ENCODE measurements at places on chromosomes 11 and 22.

DNA sequence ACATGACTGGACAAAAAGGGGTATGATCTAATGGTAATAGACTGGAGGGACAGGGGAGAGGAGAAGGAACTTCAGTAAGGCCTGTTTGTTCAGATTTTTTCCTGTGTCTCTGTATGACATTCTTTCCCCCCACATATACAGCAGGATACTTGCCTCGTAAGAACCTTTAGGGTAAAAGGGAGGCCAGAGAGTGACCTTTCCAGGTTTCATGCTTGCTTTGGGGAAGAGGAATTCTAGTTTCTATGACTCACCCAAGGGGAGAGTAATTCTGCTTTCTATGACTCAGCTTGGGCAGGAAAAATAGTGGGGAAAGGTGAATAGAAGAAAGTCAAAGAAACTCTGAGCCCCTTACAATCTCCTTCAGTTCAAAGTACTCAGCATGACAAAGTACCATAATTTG, 457.0 kb downstream of the DLG2 start:
- no peak for DNase-seq

DNA sequence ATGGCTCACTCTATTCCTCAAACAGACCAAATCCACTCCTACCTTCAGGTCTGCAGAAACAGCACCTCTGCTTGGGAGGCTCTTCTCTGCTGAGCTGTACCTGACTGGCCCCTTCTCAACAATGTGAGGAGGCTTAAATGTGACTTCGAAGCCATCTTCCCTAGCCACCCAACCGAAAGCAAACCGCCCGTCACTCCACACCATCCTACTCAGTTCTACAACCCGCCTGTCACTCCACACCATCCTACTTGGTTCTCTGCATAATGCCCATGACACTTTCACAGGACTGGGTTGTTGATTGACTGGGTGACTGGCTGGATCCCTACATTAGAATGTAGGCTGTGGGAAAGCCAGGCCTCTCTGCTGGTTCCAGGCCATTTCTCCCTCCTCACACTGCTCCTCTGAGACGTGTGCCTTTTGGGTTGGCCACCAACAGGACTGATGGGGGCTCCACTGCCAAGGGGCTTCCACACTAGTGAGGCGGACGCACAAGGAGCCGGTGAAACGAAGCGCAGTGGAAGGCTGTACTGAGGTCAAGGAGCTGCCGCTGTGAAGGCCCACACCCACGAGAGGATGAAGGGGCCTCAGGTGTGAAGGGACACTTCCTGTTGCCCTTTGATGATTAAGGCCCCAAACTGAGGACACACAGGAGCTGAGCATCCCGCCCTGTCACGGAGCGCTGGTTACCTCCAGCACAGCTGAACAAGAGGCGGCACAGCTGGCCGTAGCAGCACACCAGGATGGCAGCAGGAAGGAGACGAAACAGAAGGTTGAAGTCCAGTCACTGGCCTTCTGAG, 47.5 kb upstream of the SPATA19 start:
- DNase-seq: no peak

DNA sequence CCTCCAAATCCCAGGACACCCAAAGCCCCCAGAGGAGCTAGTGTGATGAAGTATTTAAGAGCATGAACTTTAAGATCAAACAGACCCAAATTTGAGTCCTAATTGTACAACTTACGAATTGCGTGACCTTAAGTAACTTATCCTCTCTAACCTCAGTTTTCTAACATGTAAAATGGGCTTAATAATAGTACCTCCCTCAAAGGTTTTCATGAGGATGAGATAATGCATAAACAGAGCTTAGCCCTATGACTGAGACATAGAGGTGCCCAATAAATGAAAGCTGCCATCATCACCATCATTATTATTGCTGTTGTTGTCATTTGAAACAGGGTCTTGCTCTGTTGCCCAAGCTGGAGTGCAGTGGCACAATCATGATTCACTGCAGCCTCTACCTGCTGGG, 9.2 kb downstream of the SCN2B start:
- no peak for DNase-seq

- no peak for DNase-seq
These were observed 17.3 kb downstream of the TRPM5 start for GRCh38 chr11:2426826-2427521.

GRCh38 chr11:134358165-134358855, 26.5 kb downstream of the GLB1L2 start:
- DNase-seq: no peak

DNA sequence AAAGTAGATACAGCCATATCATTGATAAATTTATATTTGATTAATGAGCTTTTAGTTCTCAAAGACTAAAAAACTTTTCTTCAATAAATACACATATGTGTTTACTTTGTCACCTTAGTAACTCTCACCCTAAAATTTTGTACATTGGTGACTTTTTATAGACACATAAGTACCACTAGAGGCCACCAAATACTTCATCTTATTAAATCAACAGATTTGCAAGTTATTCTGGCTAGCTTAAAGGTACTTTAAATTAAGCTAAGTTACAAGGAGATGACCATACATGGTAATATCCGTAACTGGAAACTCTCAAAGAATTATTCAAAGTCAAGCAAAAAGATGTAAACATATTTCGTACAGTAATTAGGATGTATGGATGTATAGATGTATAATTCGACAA, 112.2 kb downstream of the SBF2 start:
- DNase-seq: no peak

DNA sequence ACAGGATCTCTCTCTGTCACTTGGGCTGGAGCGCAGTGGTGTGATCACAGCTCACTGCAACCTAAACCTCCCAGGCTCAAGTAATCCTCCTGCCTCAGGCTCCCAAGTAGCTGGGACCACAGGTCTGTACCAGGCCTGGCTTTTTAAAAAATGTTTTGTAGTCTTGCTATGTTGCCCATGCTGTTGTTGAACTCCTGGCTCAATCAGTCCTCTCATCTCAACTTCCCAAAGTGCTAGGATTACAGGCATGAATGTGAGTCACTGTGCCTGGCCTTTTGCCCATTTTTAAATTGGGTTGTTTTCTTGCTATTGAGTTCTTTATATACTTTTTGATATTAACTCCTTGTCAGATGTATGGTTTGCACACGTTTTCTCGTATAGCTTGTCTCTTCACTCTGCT, 33.0 kb upstream of the PITPNB start:
- no peak for DNase-seq

DNA sequence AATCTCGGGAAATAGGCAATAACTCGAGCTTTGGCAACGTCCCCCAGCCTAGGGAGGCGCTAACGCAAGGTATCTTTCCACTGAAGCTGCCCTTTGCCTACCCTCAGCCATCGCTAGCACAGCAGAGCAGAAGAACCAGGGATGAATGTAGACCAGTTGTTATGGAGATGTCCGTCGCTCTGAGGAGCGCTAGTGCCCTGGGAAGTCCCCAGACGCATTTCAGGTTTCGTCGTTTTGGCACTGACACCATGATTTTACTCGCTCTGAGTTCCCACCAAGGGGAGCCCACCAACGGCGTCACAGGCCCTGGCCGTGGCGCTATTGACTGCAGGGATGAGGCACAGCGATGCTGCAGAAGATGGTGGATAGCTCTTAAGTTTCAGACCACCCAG, 22.7 kb upstream of the BDNF start:
- DNase-seq: no peak

Measured in cortex of kidney (tissue), 1 donor.